ENCODE measurements at places on chromosomes 5 and 9. TPM values are rescaled to one million over a fixed set of nuclear protein-coding genes. Genes with fewer than 3 reads are reported as not detected.

- no peaks in the 10 kb centered on the region for H3K4me1 ChIP-seq
- H3K27me3 ChIP-seq: no peaks in the 10 kb centered on the region
- no peaks in the 10 kb centered on the region for H3K36me3 ChIP-seq
- H3K27ac ChIP-seq: no peak overlapping the region
- no peak overlapping the region for H3K4me3 ChIP-seq
- DNase-seq: no peak
Observed at GRCh38 chr5:82594097-82594496, 315.9 kb upstream of the RPS23 start.

GRCh38 chr5:53884417-53884816 is 324.0 kb downstream of the NDUFS4 start:
- H3K4me3 ChIP-seq: no peak overlapping the region
- no peaks in the 10 kb centered on the region for H3K4me1 ChIP-seq
- no peaks in the 10 kb centered on the region for H3K27me3 ChIP-seq
- DNase-seq: no peak
- no peak overlapping the region for H3K27ac ChIP-seq
- H3K36me3 ChIP-seq: peaks cover 2% of the 10 kb centered on the region

- H3K4me3 ChIP-seq: no peak overlapping the region
- no peaks in the 10 kb centered on the region for H3K36me3 ChIP-seq
- H3K27ac ChIP-seq: no peak overlapping the region
- DNase-seq: no peak
Observed at GRCh38 chr5:32332966-32333365, 20.2 kb upstream of the MTMR12 start.

IL7R gene
- 1.4 TPM for total RNA-seq

- no peak overlapping the region for H3K27ac ChIP-seq
- peaks cover 3% of the 10 kb centered on the region for H3K4me1 ChIP-seq
- H3K27me3 ChIP-seq: no peaks in the 10 kb centered on the region
- H3K36me3 ChIP-seq: no peaks in the 10 kb centered on the region
- no peak for DNase-seq
- H3K4me3 ChIP-seq: no peak overlapping the region
Observed at GRCh38 chr9:18362901-18363685, 110.9 kb upstream of the ADAMTSL1 start.
